ENCODE measurements at places on chromosomes 1 and 21. TPM values are rescaled to one million over a fixed set of nuclear protein-coding genes. Genes with fewer than 3 reads are reported as not detected.

AUNIP gene
- total RNA-seq = 0.26 TPM

SPRR2A gene
- not detected for total RNA-seq

CCDC185 gene
- not detected for total RNA-seq

ETV3L gene
- total RNA-seq = not detected

DISP3 gene
- 0.09 TPM for total RNA-seq

WNT4 gene
- total RNA-seq = 11.5 TPM

TAF1A gene
- 7.5 TPM for total RNA-seq

All from mucosa of gallbladder (tissue), 1 donor.